ENCODE measurements at places on chromosomes 5 and 9.

- no peak for DNase-seq
These were observed 461.4 kb upstream of the ST8SIA4 start for GRCh38 chr5:101364469-101364868.

DNA sequence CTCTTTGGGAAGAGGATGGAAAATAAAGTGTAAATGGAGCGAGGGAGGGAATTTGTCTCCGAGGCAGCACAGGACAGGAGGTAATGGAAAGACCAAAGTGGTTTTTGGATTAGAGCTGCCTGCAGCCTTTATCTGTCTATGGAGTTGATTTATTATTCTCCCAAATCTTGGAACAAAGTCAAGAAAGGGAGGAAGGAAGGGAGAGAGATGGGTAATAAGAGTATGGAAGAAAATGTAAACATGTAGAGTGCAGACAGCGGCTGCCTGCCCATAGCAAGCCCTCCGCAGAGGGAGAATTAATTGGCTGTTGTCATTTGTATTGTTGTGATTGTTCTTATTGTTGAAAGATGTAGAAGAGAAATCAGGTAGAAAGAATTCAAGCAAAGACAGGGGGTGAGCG, 15.7 kb downstream of the KCNIP1 start:
- DNase-seq = no peak

GRCh38 chr5:170353011-170353761, 36.0 kb downstream of the KCNMB1 start:
- DNase-seq = no peak

GRCh38 chr5:6730407-6730806, 17.2 kb downstream of the TENT4A start:
- DNase-seq = no peak

DNA sequence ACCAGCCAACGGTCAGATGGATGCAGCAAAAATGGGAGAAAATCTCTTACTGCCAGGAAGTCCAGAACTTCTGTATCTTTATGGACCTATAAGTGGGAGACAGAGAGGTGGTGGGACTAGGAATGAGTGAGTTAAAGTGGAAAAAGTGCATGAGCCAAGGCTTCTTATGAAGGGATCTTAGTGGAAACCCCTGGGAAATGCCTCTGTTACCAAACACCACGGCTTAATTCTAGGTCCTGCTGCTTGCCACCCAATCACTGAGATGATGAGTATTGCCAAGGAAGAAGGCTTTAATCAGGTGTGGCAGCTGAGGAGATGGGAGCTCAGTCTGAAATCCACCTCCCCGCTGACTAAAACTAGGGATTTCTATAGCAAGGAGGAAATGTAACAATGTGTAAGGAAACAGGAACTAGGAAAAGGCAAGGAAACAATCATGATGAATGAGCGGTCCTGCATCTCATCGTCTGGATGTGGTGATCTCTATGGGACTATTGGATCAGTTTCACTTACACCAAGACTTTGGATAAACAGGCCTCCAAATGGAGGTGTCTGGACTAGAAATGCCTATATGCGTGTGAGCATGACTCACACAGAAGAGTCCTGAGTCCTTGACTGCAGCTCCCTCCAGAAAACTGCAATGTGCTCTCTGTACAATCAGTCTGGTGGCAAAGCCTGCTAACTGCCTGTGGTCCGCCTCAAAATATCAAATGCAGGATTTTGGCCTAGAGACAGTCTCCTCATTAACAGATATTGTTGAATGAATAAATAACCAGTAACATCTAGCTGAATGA, 98.2 kb upstream of the PRR16 start:
- DNase-seq = no peak

DNA sequence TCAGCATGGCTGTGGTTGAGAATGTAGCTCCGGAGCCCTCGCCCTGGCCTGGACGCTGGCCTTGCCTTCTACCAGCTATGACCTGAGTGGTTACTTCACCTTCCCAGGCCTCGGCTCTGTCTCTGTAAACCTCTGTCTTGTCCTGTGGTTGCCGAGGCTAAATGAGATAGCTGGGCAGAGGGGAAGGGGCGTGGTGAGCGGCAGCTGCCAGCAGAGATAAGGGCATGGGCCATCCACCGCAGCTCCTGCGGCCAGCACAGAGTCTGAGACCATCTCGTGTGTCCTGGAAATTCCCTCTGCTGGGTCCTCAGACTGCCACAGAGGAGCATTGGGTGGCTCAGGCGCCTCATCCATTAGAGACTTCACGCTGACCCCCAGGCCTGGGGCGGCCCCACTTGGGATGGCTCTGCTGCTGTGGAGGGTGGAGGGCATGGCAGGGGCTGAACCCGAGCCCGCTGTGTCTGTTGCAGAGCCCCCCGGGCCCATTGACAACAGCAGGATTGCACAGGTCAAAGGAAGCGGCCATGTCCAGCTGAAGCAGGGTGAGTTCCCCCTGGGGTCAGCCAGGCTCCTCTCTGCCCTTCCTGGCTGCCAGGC, 43.9 kb downstream of the USP20 start:
- DNase-seq = no peak

DNA sequence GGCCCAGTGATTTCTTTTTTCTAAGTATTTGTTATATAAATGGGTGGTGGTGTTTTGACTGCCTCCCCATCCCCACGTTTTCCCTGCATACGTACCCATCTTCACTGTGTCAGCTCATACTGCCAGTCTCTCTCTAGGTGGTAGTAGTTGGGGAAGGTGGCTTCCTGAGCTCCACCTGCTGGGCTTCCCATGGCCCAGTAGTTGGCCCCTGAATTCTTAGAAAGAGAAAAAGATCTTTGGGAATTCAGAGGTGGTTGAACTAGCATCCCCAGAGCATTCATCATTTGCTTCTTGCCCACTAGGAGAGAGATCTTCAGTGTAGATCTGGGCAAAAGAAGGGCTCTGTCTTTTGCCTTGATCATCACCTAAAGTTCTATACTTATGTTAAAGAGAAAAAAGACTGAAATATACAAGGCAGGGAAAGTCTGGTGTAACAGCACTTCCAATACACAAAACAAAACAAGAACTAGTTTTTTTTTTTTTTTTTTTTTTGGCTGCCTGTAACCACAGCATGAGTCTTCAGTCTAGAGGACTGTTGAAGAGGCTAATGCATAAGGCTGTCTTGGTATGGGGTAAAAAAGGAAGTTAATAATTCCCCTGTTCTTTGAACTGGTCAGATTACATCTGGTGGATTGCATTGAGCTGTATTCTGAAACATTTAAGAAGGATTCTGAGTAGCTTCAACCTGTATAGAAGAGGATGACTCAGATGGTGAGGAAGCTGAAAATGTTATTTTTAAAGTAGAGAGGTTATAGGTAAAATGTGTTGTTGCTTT, 128.7 kb downstream of the ATG10 start:
- DNase-seq = no peak

DNA sequence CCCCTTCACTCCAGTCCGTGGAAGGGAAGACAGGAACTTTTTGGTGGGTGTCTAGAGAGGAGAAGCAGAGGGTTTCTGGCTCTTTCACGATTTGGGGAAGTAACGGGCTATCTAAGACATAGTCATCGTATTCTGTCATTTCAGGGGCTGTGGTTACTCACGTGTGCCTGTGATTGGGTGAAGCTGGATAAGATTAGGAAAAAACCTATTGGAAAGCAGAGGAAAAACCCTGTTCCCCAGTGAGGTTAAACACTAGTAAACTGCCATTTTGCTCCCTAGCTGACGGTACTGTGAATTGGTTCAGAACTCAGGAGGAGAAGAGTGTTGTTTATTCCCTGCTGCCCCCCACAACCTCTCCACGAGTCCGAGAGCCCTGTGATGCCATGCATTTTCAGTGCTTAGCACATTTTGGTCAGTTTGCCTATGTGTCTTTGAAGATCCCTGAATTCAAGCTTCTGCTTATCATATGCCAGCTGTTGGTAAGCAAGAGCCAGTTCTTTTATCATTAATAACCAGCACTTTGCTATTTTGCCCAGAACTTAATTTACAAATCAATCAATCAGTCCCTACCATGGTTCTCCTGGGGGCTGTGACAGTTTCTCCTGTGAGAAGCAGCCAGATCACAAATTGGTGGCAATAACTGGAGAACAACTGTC, 45.1 kb upstream of the ROR2 start:
- no peak for DNase-seq

DNA sequence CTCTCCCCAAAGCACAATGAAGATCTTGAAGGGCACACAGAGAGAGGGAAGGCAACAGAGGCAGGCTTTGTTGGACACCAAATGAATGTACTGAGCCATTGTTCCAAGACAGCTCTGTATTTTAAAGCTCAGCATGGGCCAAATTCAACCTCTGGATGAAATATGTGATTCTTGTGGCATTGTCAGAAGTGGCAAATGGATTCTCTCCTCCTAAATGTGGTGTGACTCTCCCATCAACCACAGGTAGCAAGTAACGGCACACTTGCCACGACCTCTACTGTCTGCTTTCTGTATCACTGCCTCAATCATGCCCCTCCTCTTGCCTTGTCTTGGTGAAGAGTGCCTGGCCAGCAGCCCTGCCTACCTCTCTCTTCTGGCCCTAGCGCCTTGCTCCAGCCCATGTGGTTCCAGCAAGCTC, 6.1 kb upstream of the MOB3B start:
- DNase-seq = no peak

DNA sequence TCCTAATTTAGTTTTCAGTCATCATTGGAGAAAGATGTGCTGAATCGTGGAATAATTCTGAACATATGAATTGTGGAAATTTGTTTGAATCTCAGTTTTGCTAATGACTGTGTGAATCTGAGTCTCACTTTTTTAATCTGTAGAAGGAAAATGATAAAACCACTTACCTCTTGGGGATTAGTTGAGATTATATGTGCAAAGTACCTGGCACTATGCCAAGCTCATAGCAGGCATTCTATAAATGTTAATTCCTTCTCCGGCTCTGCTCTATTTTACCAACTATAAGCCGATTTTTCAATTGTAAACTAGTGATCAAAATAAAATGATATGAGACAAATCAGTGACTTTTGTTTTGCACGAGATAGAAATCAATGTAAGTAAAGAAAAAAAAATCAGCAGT, 290.8 kb downstream of the TRPM3 start:
- no peak for DNase-seq

GRCh38 chr5:75614176-75614575, 2.9 kb downstream of the ANKDD1B start:
- DNase-seq = no peak

- no peak for DNase-seq
These were observed 290 bp downstream of the SLC23A1 start for GRCh38 chr5:139382807-139383206.

- no peak for DNase-seq
These were observed 41.1 kb downstream of the ACTBL2 start for GRCh38 chr5:57441557-57441956.

- DNase-seq = no peak
These were observed 157.6 kb upstream of the TUT7 start for GRCh38 chr9:86511614-86512360.

DNA sequence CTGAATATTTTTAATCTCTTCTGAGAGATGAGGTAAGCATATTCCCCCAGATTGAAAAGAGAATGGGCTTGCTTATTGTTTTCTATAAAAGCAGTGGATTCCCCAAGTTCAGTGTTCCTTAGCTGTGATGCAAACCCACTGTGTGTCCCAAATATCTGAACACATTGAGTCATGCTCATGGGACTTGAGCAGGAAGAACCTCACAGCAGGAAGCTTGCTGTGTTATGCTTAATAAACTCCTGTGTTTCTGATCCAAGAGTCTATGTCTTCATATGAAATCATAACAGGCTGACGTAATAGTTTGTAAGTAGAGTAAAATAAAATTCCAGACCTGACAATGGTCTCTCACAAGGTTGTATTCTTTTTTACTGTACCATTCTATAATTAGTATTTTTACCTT, 24.8 kb upstream of the LOX start:
- no peak for DNase-seq

GRCh38 chr5:104793031-104793754, 1230.6 kb upstream of the NUDT12 start:
- no peak for DNase-seq

- DNase-seq = no peak
These were observed 39.7 kb upstream of the CDKN2AIPNL start for GRCh38 chr5:134451225-134451935.

DNA sequence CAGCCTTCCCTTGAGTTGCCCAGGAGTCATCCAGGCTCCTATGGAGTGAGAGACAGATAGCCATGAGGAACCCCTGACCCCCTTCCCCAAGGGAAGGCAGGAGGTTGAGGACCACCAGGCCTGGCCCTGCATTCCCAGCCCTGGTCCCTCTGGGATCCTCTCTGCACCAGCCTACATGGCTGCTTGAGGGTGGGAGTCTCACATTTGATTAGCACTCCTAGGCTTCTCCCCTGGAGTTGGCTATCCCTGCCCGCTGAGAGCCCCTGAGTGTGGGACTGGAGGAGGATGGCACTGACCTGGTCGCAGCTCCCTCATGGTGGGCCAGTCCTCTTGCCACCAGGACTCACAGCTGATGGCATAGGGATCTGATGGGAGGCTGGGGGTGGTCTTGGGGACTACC, 46.7 kb downstream of the SAR1B start:
- no peak for DNase-seq

GRCh38 chr9:114218264-114219120, 63.2 kb downstream of the COL27A1 start:
- no peak for DNase-seq

DNA sequence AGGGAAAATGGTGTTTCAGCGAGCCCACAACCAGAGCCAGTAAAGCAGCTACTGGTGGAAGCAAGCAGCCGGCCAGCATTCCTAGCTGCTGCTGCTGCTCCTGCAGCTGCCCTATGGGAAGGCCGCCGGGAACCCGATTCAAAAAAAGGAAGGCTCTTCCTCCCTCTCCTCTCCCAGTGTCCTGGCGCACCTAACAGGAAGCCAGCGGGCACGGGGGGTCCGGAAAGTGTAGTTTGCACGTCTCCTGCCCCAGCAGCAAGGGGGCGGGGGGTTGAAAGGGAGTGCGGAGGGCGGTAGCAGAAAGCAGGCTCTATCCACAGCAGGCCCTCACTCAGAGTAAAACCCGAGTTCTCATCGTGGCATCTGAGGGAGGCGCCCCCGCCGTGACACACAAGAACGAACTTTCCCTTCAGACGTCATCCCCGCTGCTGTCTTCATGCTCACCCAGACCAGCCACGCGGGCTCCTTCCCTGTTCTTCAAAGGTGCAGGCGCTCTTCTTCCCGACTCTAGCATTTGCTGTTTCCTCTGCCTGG, 16.5 kb downstream of the GRXCR2 start:
- peak; percentile 12 for DNase-seq

DNA sequence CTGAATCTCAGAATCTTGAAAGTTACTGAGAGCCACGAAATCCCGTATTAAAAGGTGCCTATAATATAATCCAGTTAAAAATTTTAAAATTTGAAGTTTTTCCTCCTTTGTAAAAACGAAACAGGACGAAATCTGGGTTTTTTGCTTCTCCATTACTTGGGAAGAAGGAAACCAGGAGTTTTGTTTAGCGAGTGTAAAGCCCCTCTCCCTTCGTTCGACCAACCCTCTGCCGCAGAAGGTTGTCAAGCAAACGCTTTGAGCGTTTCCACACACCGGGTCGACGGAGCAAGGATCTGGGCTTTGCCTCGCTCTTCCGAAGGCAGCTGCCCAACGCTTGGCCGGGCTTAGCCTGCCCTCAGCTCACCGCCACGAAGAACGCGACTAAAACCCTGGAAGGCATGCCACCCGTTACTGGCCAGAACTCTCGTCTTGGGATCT, 1.6 kb upstream of the FOXE1 start:
- no peak for DNase-seq

GRCh38 chr5:74257645-74258313, 382.7 kb downstream of the ENC1 start:
- DNase-seq = no peak

- no peak for DNase-seq
These were observed 39.8 kb upstream of the RANBP6 start for GRCh38 chr9:6055216-6055615.

- no peak for DNase-seq
These were observed 165.8 kb upstream of the ANKH start for GRCh38 chr5:15037247-15037908.
